ENCODE measurements at places on chromosomes 6 and 20.

- DNase-seq: no peak
These were observed 51.6 kb upstream of the FAM83D start for GRCh38 chr20:38874460-38875174.

GRCh38 chr20:58918621-58919020, 62.4 kb upstream of the NELFCD start:
- no peak for DNase-seq

- DNase-seq: no peak
These were observed 11.4 kb upstream of the RFPL4B start for GRCh38 chr6:112335736-112336135.

GRCh38 chr6:24743944-24744335, 25.0 kb upstream of the C6orf62 start:
- no peak for DNase-seq

- no peak for DNase-seq
These were observed 315 bp upstream of the PDE10A start for GRCh38 chr6:165663377-165663735.

DNA sequence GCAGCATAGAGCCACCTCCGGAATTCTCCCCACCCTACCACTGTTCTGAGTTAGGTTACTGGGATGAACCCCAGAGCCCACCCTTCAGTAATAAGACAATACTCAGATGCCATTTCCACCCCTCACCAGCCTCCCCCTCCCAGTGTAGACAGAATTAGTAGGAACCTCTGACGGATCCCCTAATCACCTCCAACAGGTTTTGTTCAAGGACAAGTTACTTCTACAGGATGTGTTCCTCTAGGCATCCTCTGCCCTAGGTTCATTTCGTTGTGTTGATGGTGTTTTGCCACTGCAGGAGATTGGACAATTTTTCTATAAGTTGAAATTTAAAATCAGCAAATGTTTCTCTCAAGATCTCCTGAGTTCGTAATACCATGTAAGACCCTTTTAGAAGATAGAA, 22.8 kb downstream of the PLEKHG1 start:
- DNase-seq: no peak

DNA sequence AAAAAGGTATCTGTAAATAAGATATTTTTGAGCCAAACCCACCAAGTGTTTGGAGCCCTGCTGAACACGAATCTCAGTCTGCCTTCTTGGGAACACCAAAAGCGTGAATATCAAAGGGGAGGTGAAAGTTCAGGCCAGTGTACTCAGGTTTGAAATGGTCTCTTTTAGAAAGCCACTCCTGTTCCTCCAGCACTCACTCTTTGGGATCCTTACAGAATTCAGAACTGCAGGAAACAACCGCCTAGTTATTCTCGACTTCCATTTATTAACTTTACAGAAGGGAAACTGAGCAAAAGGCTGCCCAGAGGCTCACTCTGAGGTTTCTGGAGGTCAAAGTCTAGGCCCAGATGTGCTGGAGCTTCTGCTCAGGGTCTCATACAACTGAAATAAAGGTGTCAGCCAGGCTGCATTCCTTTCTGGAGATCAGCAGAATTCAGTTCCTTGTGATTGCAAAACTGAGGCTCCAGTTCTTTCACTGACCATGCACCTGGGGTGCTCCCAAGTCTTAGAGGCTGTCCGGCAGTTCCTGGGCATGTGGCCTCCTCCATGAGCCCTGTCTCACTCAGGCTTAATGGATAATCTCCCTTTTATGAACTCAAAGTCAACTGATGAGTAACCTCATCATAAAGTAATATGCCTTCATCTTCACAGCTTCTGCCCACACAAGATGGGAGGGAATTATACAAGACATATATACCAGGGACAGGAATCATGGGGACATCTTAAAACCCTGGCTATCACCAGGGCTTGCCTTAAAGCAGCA, 65.5 kb upstream of the TNFAIP3 start:
- no peak for DNase-seq

- DNase-seq: peak; percentile 20
These were observed at the start of gene DEFB123 for GRCh38 chr20:31440012-31440659. DEFB123 (plus strand) TSS chr20:31440632; CDS start chr20:31440699, 67 bp downstream.

- DNase-seq: no peak
These were observed 74.5 kb upstream of the FAM8A1 start for GRCh38 chr6:17525637-17526036.

DNA sequence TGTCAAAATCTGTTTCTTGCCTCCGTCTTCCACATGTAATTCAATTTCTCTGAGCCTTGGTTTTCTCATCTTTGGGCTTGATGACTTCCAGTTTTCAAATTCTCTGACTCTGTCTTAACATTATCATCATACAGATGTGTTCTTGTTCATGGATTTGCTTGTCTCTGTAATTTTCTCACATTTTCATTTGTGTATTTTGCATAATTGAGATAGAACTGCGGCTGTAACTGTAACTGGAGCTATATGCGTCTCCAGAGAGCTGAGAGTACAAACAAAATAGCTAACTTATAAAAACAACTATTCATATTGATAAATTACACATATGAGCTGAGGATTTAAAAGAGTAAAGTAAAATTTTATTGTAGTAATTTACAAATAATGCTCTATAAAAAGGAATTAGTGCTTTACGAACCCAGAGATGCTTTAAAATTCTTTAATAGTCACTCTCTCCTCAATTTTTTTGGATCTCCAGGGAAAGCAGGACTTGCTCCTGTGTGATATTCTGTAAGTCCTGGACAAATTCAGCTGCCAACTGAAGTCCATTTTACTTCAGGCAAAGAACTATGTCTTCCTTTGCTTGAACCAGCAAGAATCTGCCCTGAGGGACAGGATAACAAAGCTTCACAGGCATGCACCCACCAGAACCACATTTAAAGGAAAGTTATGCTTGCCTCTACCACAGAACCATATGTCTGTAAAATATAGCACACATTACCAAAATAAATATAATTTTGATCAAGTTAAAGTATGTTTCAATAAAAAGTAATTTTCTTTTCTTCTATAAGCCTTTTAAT, 288.3 kb downstream of the KHDC1L start:
- DNase-seq: no peak

- no peak for DNase-seq
These were observed 148.7 kb upstream of the PHACTR3 start for GRCh38 chr20:59455402-59456341.

DNA sequence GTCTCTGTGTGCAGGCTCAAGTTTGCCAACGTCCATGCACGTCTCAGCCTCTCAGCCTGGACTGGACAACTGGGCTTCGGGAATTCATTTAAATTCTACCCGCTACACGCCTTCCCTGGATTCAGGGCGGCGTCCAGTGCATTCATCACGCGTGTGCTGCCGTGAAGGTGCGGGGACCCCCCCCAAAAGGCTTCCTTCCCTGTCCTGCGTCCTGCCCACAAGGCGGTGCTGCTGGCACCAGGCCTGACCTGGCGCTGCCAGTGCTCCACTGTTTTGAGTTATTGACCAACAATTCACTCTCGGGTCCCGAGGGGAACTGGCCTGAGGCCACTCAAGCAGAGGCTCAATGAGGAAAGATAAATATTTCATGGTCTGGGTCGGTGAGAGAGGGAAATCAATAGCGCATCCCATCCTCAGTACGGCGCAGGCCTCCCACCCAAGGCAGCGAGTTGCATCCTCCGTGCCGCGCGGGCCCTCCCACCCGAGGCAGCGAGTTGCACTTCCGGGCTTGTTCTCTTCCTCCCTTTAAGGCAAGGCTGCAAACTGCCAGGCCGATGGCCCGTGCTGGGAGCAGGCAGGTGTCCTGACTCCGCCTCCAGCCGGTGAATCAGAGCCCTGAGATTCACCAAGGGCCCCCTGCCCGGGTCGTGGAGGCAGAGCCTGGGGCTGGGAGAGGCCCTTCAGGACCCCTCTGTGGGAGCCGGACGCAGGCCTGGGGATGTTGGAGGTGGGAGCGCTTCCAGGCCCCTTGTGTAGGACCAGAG, 22.8 kb upstream of the BHLHE23 start:
- DNase-seq: no peak

DNA sequence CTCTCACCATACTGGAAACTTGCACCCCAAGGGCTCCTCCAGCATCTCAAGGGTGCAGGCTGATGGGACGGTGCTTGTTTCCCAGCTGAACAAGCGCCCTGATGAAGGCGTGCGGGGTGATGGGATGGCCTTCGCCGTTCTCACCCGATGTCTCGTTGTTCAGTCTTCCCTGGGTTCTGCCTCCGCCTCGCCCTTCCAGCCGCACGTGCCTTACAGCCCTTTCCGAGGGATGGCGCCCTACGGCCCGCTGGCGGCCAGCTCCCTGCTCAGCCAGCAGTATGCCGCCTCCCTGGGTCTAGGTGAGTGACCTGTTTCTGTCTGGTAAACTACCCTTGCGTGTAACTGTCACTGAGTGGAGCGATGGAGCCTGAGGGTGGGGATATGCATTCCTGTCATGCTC, 3.9 kb downstream of the LSM14B start:
- no peak for DNase-seq

- no peak for DNase-seq
These were observed 5.0 kb downstream of the MARCKS start for GRCh38 chr6:113862112-113862511.

GRCh38 chr20:23200413-23200812, 114.3 kb upstream of the CD93 start:
- DNase-seq: no peak

- no peak for DNase-seq
These were observed 29.9 kb downstream of the RAB44 start for GRCh38 chr6:36727505-36728021.

GRCh38 chr6:126312013-126312665, 27.8 kb upstream of the CENPW start:
- DNase-seq: no peak

GRCh38 chr20:2984956-2985661, 58.3 kb upstream of the GNRH2 start:
- peak; percentile 64 for DNase-seq

- no peak for DNase-seq
These were observed 12.1 kb downstream of the SS18L1 start for GRCh38 chr20:62155428-62156253.

- DNase-seq: no peak
These were observed 1.5 kb downstream of the TBCC start for GRCh38 chr6:42744351-42744893.

DNA sequence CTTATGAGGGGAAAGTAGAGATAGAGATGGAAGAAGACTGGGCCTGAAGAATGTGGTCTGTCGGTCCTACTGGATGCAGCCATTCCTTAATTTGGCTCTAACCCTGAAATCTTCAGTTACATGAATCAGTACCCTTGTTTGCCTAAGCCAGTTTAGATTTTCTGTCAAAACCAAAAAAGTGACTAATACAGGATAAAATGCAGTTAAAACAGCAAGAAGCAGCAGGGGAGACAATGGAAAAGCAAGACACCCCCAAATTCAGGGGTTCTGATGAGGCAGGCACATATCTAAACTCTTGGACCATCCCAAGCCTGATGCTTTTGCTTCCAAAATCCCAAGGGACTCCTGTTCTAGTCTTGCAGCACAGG, 17.4 kb upstream of the UBE2V1 start:
- DNase-seq: no peak

DNA sequence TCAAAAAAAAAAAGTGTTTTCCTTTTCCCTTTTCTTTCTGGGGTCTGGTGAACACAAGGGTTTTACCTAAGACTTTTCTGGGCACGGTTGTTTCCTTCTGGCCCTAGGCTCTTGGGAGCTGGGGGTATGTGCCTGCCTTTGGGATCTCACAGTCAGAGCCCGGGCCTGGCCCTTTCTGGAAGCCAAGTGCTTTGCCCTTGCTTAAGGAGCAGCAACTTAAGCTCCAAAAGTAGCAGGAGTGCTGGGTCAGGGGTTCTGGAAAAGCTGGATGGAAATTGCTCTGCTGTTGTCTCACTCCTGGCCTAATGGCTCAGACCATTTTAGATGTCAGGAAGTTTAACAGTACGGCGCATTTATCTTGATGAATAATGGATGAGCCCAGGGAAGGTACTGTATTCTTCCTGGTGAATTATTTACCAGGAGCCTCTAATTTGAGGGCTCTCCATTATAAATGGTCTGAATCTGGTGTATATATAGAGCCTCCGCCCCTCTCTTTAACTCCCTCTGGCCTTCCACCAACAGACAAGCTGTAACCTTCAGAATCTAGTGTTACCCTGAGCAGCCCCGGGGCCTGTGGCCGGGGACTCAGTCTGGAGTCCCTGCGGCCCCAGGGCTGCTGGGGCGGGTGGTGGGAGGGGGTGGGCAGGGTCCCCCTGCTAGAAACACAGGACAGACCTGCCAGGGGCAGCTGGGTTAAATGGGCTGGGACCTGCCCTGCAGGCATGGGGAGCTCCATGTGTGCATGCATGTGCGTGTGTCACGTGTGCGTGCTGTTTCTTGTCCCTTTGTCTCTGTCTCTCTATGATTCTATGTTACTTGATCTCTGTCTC, 37.5 kb downstream of the PTK7 start:
- no peak for DNase-seq

DNA sequence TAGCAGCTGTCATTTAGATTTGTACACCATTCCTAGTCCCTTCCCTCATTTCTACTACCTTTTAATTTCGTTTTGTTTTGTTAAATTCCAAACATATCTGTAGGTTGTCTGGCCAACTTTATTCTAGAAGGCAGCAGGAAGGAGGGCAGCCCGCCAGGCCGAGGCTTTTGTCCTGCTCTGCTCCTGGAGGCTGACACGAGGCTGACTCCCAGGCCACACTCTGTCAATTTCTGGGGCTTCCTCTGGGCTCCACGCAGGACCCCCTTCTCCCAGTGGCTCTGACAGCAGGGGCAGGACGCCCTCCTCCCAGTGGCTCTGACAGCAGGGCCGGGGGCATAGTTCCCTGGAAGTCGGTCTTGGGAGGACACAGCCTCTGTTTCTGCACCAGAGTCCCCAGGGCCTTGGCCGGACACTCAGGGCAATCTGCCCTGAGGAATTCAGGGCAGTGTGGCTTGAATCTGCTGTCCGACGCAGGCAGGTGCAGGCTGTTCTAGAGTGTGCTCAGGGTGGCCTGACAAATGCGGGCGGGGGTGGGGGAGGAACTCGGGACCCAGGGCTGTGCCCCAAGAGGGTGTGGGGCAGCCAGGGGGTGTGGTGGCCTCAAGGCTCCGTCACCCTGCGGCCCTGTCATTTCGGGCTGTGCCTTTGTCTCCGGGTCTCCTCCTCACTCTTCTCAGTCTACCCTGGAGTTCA, 11.8 kb downstream of the SMOC2 start:
- no peak for DNase-seq

- DNase-seq: no peak
These were observed 106.5 kb upstream of the SYNCRIP start for GRCh38 chr6:85749236-85749635.

GRCh38 chr6:146292506-146292905, 251.1 kb upstream of the RAB32 start:
- DNase-seq: no peak

- no peak for DNase-seq
These were observed 106.6 kb upstream of the RGS17 start for GRCh38 chr6:153237670-153238069.

- no peak for DNase-seq
These were observed 140.1 kb upstream of the PTPN1 start for GRCh38 chr20:50370036-50370566.

DNA sequence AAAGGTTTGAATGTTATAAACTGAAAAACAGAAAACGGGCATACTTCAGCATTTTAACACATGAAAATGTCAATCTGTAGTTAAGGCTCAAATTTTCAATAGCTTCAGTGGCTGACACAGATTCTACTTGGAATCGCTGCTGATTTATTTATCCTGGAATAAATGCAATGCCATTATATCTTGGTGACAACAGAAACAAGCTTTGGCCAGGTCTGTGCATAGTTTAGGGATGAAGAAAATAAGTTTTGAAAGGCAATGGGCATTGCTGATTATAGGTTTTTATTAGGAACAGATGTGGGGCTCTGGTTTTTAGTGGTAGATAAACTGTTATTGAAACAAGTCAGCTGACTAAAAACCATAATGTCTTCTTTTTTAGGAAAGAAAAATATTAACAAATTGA, 96.8 kb upstream of the SOX4 start:
- DNase-seq: no peak
